Activated CD4-positive, alpha-beta memory T cell treated with anti-CD3 and anti-CD28 coated beads, Interleukin-2, amount 10 ng/mL, durations not matched to agents 7 days and 5 days (primary cell): ENCODE measurements at places on chromosomes 2 and 18.
A peak's percentile ranks its signal among the peaks of the same experiment; 100 is the strongest.

- DNase-seq, result no peak
Measured at GRCh38 chr2:149057401-149057800, 18.9 kb downstream of the LYPD6B start.

- no peak for DNase-seq
Measured at GRCh38 chr2:33134086-33134771, 187.5 kb downstream of the LTBP1 start.

GRCh38 chr18:71682591-71682990, 861.6 kb downstream of the CBLN2 start:
- DNase-seq, result no peak

- no peak for DNase-seq
Measured at GRCh38 chr2:41431756-41432155, 616.1 kb upstream of the PKDCC start.

GRCh38 chr2:215606219-215606618, 170.4 kb upstream of the FN1 start:
- DNase-seq, result no peak

DNA sequence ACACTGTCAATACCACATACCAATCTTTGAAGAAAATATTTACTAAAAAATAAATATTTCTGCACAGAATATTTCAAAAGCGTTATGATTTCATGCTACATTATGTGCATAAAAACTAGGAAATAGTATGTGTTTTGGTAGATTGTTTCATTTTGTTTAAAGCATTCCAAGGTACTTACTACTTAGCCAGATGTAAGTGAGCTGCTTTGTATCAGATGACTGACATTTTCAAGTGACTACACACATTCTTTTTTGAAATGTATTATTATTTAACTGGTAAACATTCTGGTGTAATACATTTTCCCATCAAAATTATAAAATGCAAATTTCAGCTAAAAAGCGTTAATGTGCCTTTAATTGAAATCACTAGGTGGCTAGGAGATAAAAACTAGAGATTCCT, 21.5 kb downstream of the GCA start:
- no peak for DNase-seq

DNA sequence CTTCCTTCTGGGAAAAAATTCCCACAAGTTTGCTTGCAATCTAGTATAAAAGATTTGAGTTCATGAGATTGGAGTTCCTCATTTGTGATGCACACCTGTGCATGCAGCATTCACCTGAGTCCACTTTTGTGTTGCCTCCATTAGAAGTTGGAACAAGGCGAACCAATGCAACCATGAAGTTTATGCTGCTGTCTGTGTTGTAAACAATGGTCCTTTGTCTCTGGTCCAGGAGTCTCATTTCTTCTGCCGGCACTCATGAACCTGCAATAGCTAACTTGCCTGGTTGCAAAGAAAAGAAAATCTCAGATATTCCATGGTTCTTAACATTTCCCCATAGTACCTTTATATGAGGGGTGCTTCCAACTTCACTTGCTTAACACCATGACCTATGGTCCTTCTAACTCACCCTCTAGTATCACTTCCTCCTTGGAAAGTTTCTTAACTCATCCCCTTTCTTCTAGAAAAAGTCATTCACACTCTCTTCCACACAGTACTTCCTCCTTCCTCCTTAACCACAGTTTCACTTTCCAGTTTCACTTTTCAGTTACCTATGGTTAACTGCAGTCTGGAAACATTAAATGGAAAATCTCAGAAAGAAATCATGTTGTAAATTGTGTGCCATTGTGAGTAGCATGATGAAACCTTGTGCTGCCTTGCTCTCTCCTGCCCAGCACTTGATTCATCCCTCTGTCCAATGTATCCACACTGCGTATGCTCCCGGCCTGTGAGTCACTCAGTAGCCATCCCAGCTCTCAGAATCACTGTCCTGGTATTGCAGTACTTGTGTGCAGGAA, 128.8 kb upstream of the TRIB2 start:
- no peak for DNase-seq

- DNase-seq, result no peak
Measured at GRCh38 chr2:126808929-126809328, 89.8 kb upstream of the TEX51 start.

GRCh38 chr18:7566567-7567473, at the start of gene PTPRM:
Gene PTPRM (plus strand): TSS chr18:7567316. CDS start chr18:7567819, 503 bp downstream.
- DNase-seq, result peak; percentile 55
